ENCODE measurements at places on chromosomes 12 and 14.

GRCh38 chr12:53222170-53222721, 9.8 kb downstream of the RARG start:
- DNase-seq: no peak

GRCh38 chr14:92997343-92998061, 74.6 kb downstream of the CHGA start:
- no peak for DNase-seq

DNA sequence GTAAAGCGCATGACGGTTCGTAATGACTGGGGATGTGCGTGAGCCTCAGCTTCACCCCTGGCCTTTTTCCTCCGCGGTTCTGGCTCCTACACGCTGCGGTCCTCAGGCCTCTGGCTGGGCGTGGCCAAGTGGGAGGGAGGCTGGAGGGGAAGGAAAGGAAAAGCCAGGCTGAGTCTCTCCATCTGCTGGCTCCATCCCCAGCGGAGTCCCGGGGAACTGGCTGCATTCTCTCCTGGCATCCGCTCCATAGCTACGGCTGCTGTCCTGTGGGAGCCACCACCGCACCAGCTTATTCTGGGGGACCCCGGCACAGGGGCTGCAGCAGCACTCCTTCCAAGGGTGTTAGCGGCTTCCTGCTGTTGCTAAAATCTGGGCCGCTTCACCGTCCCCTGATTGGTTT, 68.2 kb upstream of the SLC24A4 start:
- DNase-seq: no peak

- peak; percentile 29 for DNase-seq
Measured at GRCh38 chr14:77098529-77099353, 683 bp downstream of the CIPC start.

- DNase-seq: no peak
Measured at GRCh38 chr12:28051516-28052354, 79.2 kb upstream of the PTHLH start.

DNA sequence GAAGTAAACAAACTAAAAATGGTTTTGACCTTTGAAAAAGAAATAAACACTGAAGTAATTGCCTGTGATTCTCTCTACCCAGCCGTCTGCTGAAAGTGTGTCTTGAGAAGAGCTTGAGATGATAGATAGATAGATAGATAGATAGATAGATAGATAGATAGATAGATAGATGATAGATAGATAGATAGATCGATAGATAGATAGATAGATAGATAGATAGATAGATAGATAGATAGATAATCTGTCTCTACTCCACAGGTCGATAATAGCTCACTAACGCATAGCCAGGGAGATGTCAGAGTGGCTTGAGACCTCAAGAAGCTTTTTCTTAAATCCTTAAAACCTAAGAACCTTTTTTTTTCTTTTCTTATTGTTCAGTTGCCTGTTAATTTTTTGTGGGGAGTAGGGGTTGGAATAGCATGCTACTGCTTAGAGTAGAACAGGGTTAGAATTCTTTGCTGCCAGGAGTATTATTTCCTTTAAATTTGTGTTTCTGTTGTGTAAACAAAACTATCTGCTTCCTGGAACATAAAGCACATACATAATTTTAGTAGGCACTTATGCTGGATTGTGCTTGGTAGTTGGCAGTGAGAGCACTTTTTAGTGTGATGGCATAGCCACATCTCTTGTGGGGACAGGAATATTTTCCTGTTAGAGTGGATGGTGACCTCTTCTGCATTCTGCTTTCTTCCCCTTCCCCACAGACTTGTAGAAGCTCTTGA, 169.5 kb downstream of the FBXL14 start:
- no peak for DNase-seq

DNA sequence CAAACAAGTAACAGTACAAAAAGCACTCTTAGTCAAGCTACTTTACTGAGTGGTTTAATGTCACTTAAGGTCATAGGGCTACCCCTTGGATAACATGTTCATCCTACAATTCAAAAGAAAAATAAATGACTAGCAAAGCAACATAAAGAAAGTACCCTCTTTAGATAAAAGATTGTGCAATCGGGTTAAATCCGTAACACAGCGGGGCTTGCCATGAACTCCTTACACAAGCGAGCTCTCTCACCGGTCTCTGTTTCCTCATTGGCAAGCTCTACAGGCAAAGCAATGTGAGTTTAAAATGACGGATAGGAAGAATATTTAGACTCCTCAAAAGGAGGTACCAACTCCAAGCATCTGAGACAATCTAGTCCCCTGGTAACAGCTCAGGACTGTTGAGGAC, 140.6 kb downstream of the EGLN3 start:
- no peak for DNase-seq

GRCh38 chr12:92341065-92341668, 195.5 kb upstream of the BTG1 start:
- no peak for DNase-seq

GRCh38 chr14:29220072-29220471, 453.5 kb downstream of the FOXG1 start:
- no peak for DNase-seq

DNA sequence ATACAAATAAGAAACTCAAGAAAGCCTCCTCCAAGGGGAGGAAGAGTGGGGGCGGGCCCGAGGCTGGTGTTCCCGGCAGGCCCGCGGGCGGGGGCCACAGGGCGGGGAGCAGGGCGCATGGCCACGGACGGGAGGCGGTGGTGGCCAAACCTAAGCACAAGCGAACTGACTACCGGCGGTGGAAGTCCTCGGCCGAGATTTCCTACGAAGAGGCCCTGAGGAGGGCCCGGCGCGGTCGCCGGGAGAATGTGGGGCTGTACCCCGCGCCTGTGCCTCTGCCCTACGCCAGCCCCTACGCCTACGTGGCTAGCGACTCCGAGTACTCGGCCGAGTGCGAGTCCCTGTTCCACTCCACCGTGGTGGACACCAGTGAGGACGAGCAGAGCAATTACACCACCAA, 8.7 kb downstream of the DACT1 start:
- DNase-seq: no peak

DNA sequence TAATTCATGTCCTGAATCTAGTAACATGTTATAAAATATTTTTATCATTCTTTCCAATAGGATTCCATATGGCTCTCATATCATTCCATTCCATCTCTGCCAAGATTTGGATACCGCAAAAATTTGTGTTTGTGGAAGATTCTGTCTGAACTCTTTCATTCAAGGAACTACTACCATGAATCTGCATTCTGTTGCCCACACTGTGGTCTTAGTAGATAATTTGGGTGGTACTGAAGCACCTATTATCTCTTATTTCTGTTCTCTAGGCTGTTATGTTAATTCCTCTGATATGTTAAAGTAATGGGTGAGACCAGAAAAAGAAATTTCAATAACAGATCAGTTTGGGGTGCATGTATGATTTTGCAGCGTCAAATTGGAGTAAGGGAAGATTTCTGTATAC, 6.2 kb downstream of the RPL36AL start:
- no peak for DNase-seq

- no peak for DNase-seq
Measured at GRCh38 chr12:91959220-91959619, 186.4 kb downstream of the BTG1 start.

DNA sequence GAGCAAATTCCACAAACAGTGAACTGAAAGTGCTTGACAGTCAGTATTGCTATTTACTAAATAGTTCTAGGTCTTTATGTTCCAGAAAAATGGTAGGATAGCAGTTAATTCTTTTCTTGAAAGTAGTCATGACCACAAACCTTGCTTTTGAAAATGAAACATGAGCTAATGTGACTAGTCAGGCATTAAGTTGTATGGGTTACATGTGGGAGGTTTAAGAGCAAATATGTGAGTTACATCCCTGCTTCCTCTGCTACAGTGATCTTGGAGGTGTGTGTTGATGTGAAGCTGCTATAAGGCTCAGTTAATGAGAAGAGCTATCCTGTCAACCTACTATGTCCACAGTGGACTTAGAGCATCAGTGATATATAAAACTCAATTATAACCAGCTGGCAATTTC, 741.6 kb downstream of the FSCB start:
- no peak for DNase-seq

DNA sequence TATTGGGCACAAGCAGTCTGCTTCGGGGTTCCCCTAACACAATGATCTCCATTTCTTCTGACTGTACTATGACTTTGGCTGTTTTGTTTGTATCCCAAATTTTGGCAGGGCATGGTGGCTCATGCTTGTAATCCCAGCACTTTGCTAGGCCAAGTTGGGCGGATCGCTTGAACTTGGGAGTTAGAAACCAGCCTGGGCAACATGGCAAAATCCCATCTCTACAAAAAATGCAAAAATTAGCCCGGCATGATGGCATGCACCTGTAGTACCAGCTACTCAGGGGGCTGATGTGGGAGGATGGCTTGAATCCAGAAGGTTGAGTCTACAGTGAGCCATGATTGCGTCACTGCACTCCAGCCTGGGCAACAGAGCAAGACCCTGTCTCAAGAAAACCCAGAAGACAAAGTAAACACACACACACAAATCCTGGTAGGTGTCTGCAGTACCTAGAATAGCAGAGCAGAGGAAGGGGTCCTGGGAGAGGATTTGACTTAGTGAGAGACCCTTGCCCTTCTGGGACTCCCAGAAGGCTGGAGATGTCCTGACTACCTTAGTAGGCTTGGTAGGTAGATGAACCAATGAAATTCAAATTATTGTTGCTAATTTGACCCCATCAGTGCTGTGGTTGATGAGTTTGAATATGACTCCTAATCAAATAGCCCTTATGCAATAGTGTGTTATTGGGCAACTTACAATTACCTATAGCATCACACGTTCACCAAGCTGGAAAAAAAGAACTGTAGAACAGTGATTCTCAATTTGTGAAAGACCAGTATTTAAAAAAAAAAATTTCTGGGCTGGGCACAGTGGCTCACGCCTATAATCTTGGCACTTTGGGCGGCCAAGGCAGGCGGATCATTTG, 6.8 kb upstream of the AEBP2 start:
- DNase-seq: no peak

DNA sequence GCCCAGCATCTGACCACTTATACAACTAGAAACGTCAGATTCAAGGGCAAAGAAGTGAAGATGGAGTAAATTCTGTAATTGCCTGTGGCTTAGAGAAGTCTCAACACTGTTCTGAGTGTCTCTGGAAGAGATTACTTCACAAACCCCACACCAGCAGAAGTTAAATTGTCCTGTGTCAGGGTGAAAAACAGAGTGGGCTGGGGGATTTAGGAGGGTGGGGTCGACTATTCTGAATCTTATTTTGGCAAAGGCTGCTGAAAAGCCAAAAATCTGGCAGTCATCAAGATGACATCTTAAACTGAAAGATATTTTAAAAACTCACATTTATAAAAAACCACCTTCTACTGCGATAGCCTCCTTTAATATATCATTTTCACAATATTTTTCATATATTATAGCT, 180.8 kb downstream of the KLHL28 start:
- DNase-seq: no peak

DNA sequence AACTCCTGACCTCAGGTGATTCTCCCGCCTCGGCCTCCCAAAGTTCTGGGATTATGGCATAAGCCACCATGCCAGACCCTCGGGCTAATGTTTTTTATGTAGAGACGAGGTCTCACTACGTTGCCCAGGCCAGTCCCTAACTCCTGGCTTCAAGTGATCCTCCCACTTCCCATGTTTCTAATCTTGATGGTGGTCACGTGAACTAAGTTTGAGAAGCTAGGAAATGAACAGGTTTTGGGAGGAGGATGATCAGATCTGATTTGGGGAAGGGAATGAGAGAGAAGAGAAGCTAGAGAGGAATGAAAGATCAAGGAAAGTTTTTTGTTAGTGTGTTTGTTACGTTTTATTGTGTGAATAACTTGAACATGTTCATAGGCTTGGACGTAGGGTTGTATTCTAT, 17.2 kb upstream of the SINHCAF start:
- no peak for DNase-seq

DNA sequence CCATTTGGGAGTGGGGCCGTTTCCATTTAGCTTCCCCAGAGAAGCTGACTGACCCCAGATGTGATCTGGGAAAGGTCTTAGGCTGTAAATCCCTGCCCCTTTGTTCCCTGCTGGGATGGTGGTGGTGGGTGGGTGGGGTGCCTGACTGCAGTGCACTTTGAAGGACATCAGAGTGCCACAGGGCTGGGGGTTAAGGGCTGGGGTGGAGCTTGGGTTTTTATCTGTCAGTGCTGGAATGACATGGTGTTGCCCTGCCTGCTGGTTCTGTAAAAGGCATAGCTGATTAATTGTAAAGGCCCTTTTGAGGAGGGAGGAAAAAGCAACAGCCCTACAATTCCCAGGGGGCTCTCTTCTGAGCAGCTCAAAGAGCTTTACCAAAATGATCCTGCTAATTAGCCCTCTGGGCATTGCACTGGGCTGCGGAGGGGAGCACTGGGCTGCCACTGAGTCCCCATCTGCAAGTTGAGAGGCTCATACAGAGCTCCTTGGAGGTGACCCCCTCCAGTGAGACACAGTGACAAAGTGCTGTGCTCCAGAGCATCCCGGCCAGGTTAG, 21.1 kb downstream of the PLEKHG3 start:
- DNase-seq: no peak

DNA sequence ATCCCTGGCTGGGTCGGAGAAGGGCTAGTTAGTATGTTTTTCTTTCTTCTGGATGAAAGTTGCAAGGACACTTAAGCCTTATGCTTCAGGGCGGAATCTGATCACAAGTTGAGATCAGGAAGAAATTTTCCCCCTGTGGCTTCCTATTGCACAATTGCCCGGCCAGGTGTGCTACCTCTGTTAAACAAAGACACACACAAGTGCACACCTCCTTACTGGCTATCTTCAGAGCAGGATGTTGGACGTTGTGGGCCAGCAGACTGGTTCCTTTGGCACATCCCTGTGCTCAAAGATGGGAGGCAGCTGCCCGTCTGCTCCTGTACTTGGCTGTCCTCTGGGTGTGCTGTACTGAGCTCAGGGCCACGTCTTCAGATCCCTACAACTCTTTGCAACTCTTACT, 19.1 kb downstream of the ETV6 start:
- no peak for DNase-seq

DNA sequence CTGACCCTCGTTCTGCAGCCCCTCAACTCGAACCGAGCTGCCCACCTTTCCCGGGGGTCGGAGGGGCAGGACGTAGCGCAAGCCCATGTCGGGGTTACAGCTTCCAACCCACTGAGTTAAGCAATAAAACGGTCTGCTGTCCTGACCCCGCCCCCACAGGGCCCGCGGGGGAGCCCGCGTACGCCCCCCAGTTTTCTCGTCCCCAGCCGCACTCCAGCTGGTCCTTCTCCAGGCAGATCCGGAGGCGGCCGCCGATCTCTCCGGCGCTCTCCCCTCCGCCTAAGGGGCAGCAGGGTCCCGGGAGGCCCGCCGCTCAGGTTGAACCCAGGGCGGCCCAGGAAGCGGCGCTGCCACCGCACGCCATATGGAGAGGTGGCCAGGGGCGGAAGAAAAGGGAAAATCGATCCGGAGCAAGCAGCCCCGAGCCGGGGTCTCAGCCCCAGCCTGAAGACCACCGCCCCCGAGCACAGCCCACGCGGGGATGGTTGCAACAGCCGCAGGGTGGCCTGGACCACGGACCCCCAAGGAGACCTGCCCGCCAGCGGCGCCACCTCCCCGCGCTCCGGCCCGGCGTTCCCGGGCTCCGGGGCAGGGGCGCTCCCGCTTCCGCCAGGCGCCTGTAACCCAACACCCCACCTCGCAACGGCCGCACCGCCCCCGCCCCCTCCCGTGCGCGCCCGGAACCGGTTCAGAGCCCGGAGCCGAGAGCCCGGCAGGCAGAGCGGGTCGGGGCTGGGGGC, 760 bp downstream of the ACTN1 start:
- DNase-seq: peak; percentile 80

GRCh38 chr12:87427770-87428169, 601.4 kb downstream of the C12orf50 start:
- no peak for DNase-seq

- DNase-seq: no peak
Measured at GRCh38 chr12:105616971-105617540, 286.6 kb downstream of the C12orf75 start.

Data from ascending aorta (tissue), 2 donors.